ENCODE measurements at places on chromosomes 4 and X.

DNA sequence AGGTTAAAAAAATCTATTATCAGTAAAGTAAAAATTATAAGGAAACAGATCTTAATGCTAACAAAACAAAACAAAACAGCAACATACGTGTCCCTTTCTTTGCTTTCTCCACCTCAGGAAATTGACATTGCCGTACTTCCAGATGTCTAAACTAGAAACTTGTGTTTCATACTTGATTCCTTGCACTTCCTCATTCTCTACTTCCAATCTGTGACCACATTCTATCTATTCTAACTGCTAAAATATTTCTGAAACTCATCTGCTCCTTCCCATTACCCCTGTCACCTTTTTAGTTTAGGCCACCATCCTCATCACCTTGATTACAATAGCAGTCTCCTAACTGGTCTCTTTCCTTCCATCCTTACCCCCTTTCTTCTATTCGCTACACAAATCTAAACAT is 22.5 kb upstream of the RPA4 start:
- DNase-seq: no peak

DNA sequence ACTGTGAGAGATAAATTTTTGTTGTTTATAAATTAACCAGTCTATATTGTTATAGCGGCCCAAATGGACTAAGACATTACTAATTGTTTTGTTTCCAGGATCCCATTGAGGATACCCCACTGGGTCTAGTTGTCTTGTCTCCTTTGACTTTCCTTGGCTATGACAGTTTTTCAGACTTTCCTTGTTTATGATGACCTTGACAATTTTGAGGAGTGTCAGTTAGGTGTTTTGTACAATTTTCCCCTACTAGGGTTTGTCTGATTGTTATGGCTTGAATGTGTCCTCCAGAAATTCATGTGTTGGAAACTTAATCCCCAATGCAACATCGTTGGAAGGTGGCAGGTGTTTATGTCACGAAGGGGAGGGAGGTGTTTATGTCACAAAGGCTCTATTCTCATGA is 89.6 kb upstream of the PITX2 start:
- DNase-seq: no peak

DNA sequence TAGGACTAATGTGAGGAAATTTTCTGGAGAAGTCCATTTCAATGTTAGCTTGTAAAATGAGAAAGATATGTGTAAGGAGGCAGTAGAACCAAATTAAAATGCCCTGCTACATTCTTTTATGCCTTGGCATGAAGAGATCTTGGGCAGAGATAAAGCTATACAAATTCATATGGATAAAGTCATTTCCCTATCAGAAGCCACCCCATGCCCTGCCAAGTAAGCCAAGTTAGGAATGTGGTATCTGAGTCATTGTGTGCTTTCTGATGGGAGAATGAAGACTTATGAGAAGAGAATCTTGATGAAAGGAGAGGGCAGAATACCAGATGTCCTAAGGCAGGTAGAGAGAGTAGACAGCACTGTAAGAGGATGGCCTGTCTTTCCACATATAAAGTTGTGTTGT is 83.7 kb downstream of the TEX13A start:
- DNase-seq: no peak

GRCh38 chr4:40678421-40678820 is 48.8 kb upstream of the RBM47 start:
- no peak for DNase-seq

GRCh38 chr4:174563399-174563798 is 41.1 kb upstream of the HPGD start:
- DNase-seq: no peak

DNA sequence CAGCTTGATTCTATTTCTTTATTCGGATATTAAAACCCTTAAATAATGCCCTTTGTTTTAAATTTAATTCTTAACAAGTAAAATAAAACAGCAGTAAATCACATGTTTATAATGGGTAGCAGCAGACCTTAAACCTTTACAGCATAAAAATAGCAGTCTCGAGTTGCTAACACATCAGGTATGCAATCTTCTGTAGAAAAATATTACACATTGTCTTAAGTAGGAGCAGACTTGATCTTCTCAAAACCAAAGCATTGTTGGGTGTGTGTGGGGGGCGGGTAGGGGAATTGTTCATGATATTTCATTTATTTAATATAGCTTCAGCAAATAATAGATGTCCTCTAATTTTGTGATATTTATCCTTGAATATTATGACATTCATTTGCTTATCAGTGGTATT is 331.4 kb downstream of the PCDH7 start:
- DNase-seq: no peak

- DNase-seq: no peak
These were observed 3.3 kb upstream of the BGN start for GRCh38 chrX:153491351-153491914.

DNA sequence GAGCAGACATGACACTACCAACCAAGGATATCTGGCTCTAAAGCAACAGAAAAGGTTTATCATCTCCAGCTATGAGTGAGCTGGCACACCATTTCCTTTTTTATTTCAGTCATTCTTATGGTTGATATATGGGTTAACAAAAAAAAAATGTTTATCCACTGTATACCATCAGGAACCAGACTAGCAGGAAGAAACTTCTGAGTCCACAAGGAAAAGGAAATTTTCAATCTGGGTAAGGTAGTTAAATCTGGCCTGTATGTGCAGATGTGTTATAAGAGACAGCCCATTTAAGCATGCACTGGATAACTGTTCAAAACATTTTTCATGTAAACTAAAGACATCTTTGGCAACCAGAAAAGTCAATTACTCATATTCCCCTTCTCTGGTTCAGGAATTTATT is 35.0 kb downstream of the AMMECR1 start:
- DNase-seq: no peak

GRCh38 chr4:178309890-178310289 is 867.7 kb upstream of the AGA start:
- DNase-seq: no peak

GRCh38 chrX:154607370-154607769 is 11.7 kb downstream of the CTAG1B start:
- DNase-seq: no peak

DNA sequence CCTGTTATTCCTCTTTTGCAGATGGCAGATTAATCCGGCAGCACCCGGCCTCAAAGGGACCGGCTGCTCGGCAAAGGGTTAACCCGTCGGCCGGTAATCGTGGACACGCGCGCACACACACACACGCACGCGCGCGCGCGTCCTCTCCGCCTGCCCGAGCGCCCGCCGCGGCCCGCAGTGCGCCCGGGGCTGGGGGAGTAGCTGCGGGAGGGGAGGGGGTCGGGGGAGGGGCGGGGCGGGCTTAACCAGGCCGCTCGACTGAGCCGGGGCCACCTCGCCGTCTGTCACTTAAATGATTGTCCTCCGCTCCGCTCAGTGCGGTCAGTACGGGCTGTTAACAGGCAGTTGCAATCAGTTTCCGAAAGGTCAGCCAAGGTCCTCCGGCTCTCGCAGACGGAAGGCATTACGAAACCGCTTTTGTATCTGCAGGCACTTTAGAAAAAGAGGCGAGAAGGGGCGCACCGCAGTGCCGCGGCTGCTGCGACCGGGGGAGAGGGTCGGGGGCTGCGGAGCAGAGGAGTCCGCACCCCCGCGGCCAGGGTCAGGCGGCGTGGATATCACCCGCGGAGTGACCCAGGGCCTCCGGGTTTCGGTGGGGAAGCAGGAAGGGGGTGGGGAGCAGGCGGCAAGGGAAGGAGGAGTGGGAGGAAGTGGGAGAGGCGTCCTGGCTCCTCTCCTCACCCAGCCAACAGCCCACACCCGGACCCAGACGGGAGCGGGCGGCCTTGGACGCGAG is 57.3 kb upstream of the BCOR start:
- DNase-seq: no peak

GRCh38 chr4:95705323-95705722 is 134.6 kb upstream of the PDHA2 start:
- DNase-seq: no peak

- DNase-seq: peak; percentile 30
These were observed at the start of gene TCEAL1 for GRCh38 chrX:103628386-103629317. Gene TCEAL1 (plus strand): TSS chrX:103628975. CDS start chrX:103629917, 942 bp downstream.

- DNase-seq: no peak
These were observed 23.2 kb downstream of the DIAPH2 start for GRCh38 chrX:96707804-96708203.

GRCh38 chr4:39324897-39325613 is 41.1 kb downstream of the RFC1 start:
- DNase-seq: no peak

DNA sequence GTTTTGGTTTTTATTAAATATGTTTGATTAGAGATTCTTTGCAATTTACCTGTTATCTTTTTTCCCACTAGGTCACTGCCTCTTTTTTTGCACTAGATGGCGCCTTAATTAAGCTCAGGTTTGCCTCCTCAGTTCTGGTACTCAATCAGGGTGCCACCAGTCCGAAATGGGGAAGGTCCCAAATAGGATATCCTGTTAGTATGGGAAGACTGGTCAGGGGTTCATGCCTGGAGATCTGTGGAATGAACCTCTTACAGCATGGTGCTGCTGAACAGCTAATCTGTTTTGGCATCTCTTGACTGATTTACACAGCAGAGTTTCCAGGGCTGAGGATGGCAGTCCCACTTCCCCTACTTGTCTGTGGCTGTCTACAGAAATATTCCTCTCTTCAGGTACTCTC is 24.2 kb upstream of the VSIG1 start:
- DNase-seq: no peak

- DNase-seq: no peak
These were observed 22.7 kb downstream of the POU4F2 start for GRCh38 chr4:146661367-146661766.

- no peak for DNase-seq
These were observed 121.1 kb upstream of the ATP6AP2 start for GRCh38 chrX:40459571-40460158.

- DNase-seq: no peak
These were observed 2.9 kb upstream of the RAB41 start for GRCh38 chrX:70279081-70279480.

- DNase-seq: no peak
These were observed 1.6 kb upstream of the ZC4H2 start for GRCh38 chrX:64977830-64978229.

DNA sequence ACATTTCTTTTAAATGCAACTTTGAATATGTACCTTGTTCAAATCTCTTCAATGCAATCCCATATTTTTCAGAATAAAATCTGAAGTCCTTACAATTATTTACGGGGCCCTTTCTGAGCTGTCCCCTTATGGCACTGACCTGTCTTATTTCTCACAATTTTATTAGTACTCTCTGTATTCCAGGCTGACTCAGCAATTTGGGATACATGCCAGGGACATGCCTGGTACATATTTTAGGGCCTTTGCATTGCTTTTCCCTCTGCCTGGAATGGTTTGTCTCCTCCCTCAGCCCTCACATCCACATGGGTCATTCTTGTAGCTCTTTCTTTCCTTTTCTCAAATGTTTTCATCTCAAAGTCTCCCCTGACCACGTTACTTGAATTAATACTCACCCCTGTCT is 172.2 kb upstream of the TECRL start:
- DNase-seq: no peak

GRCh38 chrX:31124536-31124935 is 52.7 kb upstream of the FTHL17 start:
- no peak for DNase-seq

DNA sequence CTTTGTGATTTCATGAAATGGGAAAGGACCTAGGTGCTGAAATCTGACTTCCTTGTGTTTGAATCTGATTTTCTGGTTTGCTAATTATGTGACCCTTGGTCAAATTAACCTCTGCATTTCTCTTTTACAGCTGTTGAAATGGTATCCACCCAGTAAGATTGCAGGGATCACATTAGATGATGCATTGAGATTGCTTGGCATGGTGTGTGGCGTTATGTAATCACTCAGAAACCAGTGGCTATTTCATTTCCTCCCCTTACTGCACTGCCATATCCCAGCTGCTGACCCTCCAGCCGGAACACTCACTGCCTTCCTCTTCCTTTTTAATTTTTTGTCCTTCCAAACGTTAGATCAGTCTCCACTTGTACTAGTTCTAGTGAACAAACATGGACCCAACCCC is 79.0 kb downstream of the KLHL8 start:
- DNase-seq: no peak

- no peak for DNase-seq
These were observed 70.5 kb upstream of the COX18 start for GRCh38 chr4:73139991-73140390.

DNA sequence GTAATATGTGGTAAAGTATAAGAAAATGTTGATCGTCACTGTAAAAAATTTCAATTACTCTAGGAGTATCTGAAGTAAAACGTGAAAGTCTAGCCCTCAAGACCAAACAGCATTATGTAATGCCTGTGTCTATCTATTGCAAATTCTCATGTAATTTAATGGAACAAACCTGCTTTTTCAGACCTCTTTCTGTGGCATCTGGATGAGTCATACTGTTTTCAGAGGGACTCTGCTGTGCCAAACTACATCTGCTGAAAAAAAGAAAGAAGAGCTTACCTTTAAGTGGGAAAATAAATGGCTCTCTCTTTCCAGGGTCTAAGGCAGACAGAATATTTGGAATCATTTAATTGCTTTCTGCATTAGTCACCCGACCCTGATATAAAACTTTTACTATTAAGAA is 89.8 kb upstream of the ARMCX2 start:
- no peak for DNase-seq

- DNase-seq: no peak
These were observed 94.2 kb upstream of the TEX13D start for GRCh38 chrX:124238268-124238667.

DNA sequence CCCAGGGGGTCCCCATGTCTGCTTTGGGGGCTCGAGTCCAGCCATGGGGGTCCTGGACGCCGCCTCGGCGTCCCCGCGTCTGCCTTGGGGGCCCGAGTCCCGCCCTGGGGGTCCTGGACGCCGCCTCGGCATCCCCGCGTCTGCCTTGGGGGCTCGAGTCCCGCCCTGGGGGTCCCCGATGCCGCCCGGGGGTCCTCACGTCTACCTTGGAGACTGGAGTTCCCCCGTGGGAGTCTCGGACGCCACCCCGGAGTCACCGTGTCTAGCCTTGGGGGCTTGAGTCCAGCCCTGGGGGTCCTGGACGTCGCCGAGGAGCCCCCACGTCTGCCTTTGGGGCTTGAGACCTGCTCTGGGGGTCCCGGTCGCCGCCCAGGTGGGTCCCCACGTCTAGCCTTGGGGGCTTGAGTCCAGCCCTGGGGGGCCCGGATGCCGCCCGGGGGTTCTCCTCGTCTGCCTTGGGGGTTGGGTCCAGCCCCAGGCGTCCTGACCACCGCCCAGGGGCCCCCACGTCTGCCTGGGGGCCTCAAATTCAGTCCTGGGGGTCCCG is 1.1 kb upstream of the GTPBP6 start:
- no peak for DNase-seq

DNA sequence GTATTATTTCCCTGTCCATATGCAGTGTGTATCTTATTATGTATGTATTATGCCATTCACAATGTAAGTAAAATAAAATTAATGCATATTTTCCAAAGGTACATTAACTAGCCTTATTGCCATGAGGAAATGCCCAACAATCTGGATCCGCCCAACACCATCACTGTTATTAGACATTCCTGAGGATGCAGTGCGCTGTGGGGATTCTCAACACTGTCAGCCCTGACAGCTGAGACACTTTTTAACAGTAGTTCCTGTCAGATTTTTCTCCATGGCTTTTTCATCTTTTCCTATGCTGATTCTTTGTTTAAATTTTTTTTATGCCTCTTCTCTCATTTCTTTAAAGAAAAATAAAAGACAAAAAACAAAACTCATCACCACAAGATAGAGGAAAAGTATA is 1632.9 kb upstream of the PABPC4L start:
- DNase-seq: no peak

- DNase-seq: no peak
These were observed 142.8 kb upstream of the VCX2 start for GRCh38 chrX:8313844-8314243.

All from KG1 (cell line).